ENCODE measurements at places on chromosomes 16 and 17.
A peak's percentile ranks its signal among the peaks of the same experiment; 100 is the strongest.

DNA sequence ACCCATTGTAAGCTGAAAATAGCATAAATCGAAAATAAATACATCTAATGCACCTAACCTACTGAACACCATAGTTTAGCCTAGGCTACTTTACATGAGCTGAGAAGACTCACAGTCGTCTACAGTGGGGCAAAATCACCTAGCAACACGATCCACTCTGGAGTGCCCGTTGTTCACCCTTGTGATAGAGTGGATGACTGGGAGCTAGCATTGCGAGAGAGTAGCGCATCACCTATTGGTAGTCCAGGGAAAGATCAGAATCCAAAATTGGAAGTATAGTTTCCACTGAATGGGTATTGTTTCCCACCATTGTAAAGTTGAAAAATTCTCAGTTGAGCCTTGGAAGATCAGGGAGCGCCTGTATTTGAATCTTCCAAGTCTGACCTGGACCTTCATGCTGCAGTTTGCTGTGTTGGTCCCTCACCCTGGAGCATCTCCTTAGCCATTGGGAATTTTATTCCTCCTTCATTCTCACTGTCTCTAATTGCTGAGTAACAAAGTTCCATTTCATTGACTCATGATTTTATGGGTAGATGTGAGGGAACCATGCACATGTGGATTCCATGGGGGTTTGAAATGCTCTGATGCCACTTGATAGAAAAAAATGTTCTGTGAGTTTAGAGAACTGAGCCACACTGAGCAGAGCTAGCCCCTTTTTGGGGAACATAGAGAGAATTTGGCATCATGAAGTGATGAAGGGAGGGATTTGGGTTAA is 19.6 kb downstream of the AKAP1 start:
- peak; percentile 21 for DNase-seq

DNA sequence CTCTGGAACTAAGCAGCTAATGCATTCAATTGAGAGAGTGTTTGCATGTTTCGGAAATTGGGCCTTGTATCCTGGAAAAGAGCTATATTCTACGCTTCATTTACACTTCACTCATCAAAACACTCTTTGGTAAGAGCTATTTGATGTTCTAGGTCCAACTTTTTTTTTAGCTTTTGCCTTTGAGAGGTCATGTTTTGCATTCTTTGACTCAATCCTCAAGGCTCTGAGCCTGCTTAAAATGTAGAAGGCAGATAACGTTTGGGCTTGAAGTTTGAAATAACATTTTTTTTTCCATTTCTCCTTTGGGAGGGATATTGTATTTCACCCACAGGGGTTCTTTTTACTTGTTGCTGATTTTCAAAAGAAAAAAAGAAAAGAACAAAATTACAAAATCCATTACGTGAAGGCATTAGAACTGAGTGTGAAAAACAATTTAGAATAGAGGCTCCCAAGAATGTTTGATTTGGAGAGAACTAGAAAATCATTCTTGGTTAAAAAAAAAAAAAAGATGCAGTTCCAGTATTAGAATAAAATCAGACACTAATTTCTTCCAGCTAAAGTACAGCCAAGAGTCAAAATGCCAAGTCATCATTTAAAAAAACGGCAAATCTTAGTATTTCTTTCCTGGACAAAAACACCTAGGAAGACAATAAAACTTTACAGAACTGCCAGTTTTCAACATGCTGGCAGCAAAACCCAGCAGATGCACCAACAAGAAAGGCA is 268.5 kb downstream of the GRIN2A start:
- DNase-seq = no peak

GRCh38 chr17:30246460-30246859 is 11.0 kb upstream of the SLC6A4 start:
- no peak for DNase-seq

DNA sequence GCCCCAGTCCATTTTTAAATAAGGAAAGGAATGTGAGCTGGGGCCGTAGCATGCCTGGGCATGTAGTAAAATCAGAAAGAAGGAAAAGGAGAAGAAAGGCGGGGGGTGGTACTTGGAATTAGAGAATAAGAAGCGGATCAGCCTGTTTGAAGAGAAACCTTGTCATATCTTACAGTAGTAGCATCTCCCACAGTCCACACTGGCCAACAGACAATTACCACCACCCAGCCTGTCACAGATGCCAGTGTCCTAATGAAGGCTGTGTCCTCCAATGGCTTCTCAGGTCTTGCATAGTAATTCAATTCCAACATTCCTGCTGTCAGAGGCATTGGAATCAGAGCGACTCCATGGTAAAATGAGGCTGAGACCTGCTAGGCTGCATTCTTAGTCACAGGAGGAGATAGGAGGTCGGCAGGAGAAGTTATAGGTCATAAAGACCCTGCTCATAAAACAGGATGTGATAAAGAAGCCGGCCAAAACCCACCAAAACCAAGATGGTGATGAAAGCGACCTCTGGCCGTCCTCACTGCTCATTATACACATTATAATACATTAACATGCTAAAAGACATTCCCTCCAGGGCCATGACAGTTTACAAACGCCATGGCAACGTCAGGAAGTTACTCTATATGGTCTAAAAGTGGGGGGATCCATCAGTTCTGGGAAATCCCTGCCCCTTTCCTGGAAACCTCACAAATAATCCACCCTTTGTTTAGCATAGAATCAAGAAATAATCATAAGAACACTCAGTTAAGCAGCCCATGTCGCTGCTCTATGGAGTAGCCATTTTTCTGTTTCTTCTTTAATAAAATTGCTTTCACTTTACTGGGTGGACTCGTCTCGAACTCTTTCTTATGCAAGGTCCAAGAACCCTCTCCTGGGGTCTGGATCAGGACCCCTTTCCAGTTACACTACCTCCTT is 9.6 kb upstream of the AKAP10 start:
- DNase-seq = peak; percentile 56

DNA sequence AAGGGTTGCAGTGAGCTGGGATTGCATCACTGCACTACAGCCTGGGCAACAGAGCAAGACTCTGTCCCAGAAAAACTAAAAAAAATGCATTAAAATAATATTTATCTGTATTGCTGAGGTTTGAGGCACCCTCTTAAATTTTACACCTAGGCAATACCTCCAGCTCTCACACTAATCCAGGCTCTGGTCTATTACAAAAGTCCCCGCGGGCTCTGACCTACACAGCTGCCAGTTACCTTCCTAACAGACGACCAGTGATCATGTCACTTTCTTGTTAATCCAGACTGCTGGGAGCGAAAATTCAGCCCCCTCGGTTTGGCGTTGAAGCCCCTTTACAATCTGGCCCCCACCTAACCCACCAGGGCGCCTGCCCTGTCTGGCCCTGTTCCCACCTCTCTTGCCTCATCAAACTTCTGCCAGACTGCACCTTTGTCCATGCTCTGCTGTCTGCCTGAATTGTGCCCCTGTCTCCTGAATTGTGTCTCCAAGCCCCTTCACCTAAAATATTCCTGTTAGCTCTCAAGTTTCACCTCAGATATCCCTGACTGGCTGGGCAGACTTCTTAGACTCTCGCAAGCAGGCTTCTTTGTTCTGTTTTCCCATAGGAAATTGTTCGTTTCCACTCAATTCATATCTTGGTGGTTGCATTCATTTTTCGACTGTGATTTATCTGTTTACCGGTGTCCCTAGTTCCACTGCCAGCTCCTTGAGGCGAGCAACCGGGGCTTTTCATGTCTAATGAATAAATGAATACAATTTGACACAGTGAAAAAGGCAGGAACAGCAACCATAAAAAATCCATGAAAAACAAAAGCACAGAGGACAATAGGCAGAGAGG is 65.9 kb downstream of the PITPNC1 start:
- DNase-seq = no peak

GRCh38 chr16:46896314-46896968 is 12.3 kb downstream of the GPT2 start:
- DNase-seq = no peak

DNA sequence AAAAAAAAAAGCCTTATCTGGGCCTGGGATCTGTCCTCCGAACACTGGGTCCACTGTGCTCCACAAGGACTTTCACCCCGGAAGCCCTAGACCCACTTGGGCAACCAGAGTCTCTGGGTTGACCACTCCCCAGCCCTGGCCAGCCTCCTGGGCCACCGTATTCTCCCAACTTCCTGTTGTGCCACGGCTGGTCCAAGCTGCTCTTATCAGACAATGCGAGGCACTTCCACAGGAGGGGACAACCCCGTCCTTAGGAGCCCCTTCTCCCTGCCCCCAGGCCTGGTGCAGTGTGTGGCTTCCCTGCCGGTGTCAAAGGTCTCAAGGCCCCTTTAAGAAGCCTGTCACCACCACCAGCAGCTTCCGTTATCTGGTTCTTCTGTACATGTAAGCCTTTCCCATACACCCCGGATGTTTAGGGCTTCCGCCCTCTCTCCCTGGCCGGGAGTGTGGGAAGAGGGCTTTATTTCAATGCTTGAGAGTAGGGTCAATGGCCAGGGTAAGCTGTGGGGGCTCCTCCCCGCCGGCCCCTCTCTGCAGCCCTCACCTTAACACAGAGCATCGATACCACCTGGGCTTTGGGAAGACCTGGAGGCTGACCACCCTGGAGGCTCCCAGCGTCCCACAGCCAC is 313.0 kb downstream of the SEC14L1 start:
- peak; percentile 38 for DNase-seq

DNA sequence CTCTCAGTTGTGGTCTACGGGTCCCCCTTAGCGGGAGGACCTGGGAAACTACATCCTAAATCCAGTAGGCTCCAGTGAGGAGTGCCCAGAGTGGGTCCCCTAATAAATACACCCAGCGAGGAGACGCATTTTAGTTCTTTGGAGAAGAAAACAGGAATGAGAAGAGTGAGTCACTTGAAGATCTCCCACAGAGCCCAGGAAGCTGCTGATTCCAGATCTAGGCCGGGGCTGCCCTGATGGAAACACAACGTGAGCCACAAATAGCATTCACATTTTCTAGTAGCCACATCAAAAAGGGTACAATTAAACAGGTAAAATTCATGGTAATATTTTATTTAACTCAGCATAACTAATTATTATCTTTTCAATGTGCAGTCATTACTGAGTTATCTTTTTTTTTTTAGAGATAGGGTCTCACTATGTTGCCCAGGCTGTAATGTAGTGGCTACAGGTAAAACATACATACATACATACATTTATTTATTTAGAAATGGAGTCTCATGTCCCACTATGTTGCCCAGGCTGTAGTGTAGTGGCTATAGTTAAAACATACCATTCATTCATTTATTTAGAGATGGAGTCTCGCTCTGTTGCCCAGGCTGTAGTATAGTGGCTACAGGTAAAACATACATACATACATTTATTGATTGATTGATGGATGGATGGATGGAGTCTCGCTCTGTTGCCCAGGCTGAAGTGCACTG is 21.5 kb downstream of the FBXO31 start:
- DNase-seq = no peak

- no peak for DNase-seq
Observed at GRCh38 chr17:69876757-69877156, 198.3 kb upstream of the KCNJ16 start.

DNA sequence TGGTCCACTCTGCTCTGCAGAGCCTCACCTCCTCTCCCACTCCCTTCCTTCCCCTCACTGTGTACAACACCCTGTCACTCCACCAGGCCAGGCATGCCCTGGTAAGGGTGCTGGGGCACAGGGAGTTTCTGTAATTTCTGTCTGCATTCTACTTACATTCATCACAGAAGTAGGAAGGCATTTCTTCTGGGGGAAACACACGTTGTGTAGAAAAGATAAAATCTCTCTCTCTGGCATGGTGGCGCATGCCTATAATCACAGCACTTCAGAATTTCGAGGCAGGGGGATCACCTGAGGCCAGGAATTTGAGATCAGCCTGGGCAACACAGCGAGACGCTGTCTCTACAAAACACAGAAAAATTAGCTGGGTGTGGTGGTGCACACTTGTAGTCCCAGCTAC is 27.0 kb downstream of the WNT3 start:
- no peak for DNase-seq

DNA sequence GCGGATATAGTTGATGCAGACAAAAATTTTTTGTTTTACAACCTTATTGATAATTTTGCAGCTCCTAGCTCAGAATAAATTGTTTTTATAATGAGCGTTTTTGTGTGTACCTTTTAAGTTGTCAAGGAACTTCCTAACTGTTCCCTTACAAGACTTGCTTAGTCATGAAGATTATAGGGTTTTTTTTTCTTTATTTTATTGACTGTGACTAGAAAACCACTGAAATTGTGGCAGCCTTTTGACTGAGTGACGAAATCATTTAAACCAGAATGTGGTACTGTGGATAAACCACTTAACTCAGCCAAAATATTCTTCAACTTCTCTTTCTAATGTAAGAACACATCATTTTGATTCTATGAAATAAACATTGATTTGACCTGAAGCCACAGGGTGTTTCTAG is 40.8 kb upstream of the VPS4A start:
- DNase-seq = no peak

GRCh38 chr17:13638855-13639458 is 37.2 kb upstream of the HS3ST3A1 start:
- DNase-seq = peak; percentile 57

DNA sequence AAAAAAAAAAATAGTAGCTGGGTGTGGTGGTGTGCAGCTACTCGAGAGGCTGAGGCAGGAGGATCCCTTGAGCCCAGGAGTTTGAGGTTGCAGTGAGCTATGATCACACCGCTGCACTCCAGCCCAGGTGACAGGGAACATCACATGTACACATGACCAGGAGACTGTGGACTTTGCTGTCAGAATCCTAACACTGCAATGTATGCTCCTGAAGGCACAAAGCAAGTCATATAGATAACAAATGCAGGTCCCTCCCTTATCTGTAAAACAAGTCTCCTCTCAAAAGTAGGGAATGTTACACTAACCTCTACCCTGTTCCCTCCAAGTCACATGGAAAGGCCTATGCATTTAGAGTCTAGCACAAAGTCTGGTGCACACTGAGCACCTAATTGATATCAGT is 48.5 kb downstream of the ARHGAP17 start:
- DNase-seq = no peak

- DNase-seq = peak; percentile 87
Observed at GRCh38 chr17:62179525-62180161, 114.6 kb upstream of the MED13 start.

DNA sequence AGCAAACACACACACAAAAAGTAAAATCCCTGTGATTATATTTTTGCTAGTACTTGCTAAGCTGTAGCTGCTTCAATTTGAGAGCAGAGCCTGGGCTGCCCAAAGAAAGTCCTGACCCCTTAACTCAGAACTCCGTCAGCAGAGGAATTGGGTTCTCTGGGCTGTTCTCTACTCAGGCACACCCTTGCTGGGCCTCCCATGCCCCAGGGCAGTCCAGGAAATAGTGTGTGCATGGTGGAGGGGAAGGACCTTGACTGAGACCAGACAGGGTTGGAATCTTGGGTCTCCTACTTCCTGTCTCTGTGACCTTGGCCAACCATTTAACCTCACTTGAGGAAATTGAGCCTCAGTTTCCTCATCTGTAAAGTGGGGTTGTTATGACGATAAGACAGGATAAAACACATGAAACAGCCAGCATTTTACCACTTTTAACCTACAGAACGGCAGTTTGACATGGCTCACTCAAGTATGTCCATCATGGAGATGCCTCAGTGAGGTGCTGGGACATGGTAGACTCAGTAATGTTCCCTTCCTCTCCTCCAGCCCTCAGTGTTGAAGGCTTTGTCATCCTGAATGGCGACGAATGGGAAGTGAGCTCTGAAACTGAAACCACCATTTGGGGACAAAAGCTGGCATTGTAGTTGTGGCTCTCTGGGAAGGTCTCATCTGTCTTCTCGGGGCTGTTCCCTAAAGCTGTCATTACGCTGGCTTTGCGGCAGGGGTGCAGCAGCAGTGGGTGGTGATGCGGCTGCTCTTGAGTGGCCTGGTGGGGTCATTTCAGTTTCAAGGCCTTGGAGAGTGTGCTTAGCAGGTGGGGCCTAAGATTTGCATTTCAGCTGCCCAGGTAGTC is 74.9 kb downstream of the CMIP start:
- no peak for DNase-seq

Measured in bronchial epithelial cell (primary cell).